Stimulated activated CD4-positive, alpha-beta T cell treated with anti-CD3 and anti-CD28 coated beads, TNF-alpha, amount 100 ng/mL, for 24 hours (primary cell): ENCODE measurements at places on chromosomes 11 and 22.

- no peak for DNase-seq
These were observed 10.7 kb downstream of the OLFML1 start for GRCh38 chr11:7495882-7496551.

DNA sequence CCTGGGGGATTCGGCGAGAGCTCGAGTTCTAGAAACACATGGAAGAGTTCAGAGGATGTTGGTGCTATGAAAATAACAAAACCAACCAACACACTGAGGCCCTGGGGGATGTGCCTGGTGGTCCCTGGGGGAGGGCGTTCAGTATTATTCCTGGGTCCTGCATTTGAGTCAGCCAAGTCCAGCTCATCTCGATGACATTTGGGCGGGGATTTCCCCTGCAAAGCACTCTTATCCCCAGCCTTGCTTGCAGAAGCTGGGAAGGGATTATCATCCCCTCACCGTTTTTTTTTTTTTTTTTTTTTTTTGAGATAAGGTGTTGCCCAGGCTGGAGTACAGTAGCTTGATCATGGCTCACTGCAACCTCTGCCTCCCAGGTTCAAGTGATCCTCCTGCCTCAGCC lies 2.1 kb upstream of the SMIM38 start:
- no peak for DNase-seq

GRCh38 chr11:65871811-65872548 lies 620 bp downstream of the EFEMP2 start:
- no peak for DNase-seq

DNA sequence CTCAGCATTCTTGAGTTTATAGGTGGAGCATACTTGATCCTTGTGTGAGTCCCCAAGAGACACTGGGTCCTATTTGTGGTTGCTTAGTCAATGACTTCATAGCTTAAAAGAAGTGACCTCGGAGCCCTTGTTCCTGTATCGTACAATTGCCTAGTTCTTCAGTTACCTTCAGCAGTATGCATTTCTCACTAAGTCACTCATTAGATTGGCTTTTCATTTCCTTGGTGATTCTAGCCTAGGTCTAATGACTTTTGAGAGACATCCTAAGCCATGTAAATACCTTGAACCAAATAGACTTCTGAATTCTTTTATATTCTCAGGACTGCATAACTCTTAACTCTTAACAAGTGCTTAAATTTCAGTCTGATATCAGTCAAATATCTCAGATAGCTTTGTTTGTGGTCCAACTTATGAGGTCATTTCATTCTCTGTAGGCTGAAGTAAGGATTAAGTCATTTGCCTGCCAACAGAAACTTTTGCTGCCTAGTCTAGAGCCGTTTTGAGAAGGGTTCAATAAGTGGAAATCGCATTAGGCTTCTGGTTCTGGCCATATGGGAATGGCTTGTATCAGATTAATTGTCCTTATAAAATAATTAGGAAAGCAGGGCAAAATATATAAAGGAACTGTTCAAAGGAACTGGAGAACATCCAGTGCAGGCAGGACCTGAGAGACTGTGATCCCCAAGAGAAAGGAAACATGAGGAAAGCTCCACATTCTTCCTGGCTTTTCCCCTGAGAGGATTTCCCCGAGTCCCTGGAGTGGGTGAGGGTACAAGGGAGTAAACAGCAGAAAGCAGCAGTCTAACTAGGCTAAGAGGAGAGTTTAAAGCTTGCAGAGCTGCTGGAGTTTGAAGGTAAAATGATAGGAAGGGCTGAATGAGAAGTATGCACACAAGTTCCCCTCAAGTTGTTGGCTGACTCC lies 39.9 kb downstream of the TRAF6 start:
- no peak for DNase-seq

- DNase-seq = no peak
These were observed 3.5 kb downstream of the CHRM4 start for GRCh38 chr11:46387919-46388618.

DNA sequence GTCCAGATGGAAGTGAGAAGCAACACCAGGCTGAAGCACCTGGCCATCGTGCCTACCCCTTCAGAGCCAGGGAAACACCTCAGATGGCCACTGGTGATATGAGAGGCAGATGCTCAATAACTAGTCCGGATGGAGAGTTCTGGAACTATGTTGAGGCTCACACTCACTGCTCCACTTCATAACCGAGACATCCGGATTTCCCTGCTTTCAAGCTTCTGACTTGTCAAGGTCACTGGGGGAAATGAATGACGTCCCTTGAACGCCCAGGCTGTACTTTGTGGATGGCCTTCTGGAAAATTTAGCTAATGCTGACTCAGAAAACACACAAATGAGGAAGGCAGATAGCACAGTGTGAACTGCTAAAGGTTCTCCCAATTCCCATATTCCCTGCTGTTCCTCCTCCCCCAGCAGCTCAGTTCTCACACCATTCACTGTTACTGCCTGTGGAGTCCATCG lies at the start of gene LYVE1:
Gene LYVE1 (minus strand): TSS at position 180 of the 456 bp plus-strand sequence. CDS start 133 bp downstream, at position 47.
- no peak for DNase-seq

GRCh38 chr11:2991452-2992233 lies 486 bp downstream of the NAP1L4 start:
- no peak for DNase-seq

DNA sequence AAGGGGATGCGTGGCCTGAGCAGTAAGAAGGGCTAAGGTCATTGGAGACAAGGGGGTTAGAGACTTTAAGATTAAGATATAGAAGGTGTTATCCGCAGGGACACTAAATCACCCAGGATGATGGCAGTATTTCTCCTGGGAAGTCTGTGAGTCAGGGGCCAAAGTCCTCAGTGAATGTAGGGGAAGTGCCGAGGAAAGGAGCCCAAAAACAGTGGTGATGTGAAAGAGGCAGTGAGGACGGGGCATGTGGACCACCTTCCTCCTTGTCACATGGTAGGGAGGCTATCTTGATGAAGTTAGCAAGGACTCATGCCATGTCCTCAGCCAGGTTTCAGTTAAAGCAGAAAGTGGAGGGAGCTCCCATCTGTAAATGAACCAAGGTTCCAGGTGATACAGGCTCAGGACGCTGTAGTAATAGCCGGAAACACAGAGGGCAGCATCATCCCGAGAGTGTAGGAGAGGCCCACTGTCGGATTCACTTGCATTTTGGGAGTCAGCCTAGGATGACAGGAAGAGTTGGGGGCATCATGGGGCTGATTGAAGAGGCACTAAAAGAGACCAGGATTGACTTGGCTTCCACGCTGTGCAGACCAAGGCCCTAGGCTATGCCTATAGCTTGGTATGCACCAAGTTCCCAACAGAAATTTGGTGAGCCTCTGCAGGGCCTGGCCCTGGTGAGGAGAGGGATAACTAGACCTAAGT lies 33.5 kb downstream of the WEE1 start:
- no peak for DNase-seq

DNA sequence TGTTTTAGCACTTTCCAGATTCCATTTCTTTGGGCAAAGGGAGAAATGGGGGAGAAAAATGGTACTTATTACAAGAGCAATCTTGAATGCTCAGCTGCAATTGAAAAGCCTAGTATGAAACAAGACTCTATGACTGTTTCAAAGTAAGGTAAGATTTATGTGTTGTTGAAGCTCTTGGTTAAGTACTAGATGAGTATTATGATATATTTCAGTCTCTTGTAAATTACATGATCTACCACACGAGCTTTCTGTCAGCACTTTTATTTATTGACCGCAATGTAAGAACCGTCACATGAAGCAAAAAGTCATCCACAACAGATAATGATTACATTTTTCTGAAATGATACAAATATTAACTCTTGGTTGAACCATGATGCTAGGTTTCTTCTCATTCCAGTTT lies 906.7 kb upstream of the CHORDC1 start:
- no peak for DNase-seq

DNA sequence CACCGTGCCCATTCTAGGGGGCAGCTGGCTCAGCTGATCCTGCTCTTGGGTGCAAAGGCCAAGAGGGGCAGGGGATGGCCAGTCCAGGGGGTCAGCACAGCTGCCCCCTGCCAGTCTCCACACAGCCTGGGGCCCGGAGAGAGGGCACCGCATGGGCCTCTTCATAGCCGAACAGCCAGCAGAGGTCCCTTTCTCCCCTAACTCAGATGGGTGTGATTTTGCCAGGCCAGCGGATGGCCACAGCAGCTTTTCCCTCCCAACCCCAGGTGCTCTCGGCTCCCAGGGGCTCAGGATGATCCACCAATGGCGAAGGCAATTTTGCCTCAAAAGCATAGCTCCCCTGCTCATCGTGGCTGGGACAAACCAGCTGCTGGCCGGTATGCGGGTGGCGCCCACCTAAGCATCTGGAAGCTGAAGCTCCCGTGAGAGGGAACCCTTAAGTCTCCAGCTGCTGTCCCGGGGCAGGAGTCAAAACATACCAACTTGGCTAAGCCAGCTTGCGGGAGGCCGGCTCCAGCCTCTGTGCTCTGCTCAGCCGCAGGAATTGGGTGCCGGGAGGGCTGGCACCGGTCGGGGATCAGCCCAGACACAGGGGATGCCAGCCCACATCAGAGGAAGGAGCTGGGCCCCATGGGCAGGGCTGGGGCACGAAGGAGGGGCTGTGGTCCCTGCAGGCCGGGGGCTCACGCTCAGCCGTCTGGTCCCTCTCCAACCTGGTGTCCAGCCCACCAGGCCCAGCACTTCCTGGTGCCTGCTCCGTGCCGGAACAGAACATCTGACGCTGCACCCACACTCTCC lies 30.5 kb upstream of the GNB1L start:
- DNase-seq = no peak

GRCh38 chr11:41997844-41998401 lies 538.5 kb upstream of the LRRC4C start:
- no peak for DNase-seq

DNA sequence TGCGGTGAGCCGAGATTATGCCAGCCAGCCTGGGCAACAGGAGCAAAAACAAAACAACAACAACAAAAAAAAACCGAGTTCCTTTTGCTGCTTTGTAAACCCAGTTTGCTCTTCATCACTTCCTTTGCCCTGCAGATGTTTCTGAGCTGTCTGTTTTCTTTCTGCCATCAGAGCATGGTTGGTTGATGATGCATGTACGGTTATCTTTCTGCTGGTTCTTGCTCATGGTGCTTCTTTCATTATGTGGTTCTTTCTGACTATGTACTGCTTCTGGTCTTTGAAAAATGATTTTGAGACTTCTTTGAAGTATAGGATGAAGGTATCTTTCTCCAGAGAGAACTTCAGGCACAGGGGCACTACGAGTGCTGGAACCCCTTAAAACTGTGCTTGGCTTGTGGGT lies 13.2 kb downstream of the TANGO2 start:
- DNase-seq = no peak

DNA sequence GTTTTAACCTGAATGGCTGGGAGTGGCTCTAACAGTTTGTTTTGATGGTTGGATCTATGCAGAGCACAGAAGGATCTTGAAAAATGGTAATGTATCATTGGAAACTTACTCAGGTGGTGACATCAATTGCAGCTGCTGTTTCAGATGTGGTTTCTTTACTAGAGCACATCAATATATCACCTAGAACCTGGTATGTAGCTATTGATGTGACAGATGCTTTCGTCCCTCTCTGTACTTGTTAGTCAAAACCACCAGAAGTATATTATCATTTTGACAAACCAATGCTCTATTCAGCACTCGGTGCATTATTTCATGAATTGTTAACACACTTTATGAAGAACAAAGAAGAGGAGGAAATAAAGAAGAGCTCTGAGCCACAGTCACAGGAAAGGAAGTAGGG lies 26.6 kb upstream of the SCN3B start:
- DNase-seq = no peak

GRCh38 chr11:117481036-117481435 lies 153.4 kb downstream of the CEP164 start:
- no peak for DNase-seq

- no peak for DNase-seq
These were observed 58.4 kb upstream of the RCN1 start for GRCh38 chr11:32032478-32032877.

DNA sequence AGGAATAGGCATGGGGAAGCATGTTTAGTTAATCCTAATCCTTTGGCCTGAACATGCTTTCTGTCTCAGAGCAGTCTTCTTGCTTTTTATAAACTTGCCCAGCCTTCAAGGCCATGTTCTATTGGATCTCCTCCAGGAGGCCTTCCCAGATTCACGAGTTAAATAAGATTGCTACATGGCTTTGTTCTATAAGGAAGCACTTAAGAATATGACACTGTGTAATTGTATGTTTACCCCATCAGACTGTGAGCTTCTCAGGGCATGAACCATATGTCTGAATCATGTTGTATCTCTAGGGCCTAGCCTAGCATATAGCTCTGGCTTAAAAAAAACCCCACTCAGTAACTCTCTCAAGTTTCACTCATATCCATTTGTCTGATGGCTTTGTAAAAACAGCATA lies 26.4 kb upstream of the UCP3 start:
- no peak for DNase-seq

- DNase-seq = no peak
These were observed 22.1 kb upstream of the UCP3 start for GRCh38 chr11:74030723-74031676.

DNA sequence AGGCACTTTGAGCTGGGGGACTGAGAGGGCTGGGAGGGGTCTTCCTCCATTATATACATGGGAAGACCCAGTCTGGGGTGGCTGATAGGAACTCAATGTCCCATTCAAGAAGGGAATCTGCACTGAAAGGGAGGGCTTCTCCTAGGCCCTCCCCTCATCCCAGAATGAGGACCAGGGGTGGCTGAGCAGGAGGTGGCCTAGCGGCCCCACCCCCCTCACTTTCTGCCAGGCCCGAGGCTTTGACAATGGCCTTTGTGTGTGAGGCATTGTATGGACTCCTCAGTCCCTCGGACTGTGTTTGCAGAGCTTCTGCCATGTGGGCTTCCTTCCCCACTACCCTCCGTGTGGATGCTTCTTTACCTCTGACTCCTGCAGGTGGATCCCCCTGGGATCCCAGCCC lies 65.7 kb downstream of the NECTIN1 start:
- no peak for DNase-seq

DNA sequence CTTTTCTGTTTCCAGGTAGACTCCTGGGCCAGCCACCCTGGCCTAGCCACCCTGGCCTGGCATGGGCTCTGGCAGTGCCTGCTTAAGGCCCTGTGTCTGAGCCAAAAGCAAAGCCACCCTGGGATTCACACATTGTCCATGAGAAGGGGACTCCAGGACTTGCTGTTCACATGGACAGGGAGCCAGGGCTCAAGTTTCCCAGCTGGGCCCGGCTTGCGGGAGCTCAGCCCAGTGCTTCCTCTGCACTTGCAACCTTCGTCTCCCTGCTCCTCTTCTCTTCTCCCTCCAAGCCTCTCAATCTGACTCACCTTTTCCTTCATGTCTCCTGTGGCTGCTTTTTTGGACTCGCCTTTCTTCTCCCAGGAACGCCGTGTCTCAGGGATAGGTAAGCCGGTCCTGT lies 130.3 kb downstream of the MICAL2 start:
- DNase-seq = no peak

GRCh38 chr11:110856996-110857812 lies 145.0 kb upstream of the ARHGAP20 start:
- no peak for DNase-seq

DNA sequence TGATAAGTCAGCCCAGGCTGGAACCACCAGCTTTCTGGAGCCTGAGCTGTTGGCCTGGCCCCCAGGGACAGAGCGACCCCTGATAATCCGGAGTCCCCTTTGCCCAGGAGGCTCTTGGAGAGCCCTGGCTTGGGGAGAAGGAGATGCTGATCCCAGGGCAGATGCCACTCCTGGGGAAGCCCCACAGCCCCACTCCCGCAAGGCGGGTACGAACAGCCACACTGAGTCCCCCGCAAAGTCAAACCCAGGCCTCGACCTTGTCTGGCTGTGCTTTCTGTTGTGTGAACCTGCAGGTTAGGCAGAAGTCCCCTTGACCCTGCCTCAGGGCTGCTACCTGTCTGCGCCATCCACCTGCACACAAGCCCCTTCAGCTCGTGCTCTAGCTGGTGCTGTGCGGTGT lies 108.0 kb downstream of the KCNQ1OT1 start:
- no peak for DNase-seq

- DNase-seq = no peak
These were observed 1415.2 kb upstream of the TENM4 start for GRCh38 chr11:80856066-80856465.
